SHP77 (cell line): ENCODE measurements at places on chromosomes 7 and 10.

DNA sequence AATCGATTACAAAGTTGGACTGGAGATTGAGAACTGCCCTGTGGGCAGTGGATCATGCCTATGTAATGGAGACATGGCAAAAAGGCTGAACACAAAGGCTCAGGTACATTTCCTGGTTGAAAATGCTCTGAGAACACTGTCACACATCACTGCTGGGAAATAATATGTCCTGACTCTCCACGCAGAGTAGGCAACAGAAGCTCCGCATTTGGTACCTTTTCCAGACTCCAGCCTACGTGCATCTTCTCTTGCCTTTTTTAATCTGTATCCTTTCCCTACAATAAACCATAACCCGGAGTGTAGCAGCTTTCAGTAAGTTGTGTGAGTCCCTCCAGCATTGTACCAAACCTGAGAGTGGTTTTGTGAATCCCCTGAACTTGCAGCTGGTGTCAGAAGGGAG is 134.7 kb downstream of the SORBS1 start:
- no peak for DNase-seq

GRCh38 chr10:86058964-86059363 is 307.6 kb downstream of the GRID1 start:
- no peak for DNase-seq

GRCh38 chr10:86267286-86268195 is 99.1 kb downstream of the GRID1 start:
- DNase-seq: no peak

GRCh38 chr10:3167611-3168330 is 4.8 kb downstream of the PITRM1 start:
- DNase-seq: no peak
